ENCODE measurements at places on chromosomes 2 and 18.

- DNase-seq, result no peak
Observed at GRCh38 chr2:187429989-187430388, 18.1 kb downstream of the CALCRL start.

DNA sequence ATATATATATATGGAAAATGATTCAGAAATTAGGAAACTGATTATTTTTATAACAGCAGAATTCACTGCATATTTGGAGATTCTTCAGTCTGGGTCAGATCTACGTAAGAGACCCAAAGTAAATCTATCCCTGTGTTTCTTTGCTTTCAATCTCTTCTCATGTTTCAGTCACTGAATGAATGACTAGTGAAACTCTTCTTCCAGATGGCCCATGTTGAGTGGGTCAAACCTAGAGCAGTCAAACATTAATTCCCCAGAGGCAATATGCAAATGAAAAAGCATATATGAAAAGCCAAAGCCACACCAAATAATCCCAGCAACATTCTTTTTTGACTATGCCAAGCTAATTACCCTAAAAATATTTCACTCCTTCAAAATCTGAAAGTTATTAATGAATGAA lies 317.3 kb downstream of the RBM43 start:
- no peak for DNase-seq

GRCh38 chr2:74815941-74816340 lies 18.0 kb upstream of the HK2 start:
- DNase-seq, result no peak

DNA sequence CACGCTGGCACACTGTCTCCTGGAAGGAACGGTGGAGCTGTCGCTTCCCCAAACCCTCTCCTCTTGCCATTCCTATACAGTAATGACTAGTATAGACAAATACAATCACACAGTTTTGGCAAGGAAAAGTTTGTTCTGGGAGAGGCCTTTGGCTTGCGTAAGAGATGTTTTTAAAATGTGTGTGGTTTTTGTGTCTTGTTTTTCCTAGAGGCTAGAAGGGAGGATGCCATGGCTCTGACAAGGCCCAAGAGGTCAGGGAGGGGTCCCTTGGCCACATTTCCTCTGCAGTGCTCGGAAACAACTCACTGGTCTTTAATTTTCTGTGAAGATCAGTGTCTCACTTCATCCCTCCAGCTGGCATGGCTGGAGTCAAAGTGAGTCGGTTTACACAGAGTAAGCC lies 195.9 kb downstream of the SH3RF3 start:
- DNase-seq, result no peak

DNA sequence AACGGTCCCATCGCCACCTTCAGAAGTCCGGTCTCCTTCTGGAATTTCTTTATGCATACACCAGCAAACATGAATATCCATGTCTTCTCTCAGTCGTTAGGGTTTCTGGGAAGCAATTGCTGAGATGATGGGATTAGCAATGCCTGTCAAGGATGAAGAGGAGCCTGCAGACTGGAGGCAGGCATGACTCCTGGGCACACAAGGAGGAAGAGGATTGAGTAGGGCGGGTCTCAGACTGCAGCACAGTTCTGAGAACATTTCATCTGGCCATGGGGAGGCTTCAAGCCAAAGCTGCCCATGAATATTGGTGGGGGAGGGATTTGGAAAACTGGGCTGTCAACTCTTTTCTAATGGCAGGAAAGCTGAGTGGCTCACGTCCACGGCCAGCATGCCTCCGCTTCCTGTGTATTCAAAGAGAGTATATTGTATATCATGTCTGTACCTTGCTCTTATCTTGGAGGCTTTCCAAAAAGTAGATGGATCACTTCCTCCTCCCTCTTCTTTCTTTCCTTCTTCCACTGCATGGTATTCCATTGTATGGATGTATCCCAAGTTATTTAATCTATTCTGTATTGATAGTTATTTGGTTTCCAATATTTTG lies 24.5 kb downstream of the MC2R start:
- DNase-seq, result no peak

- DNase-seq, result no peak
Observed at GRCh38 chr2:26780203-26780760, 5.6 kb upstream of the CENPA start.

- no peak for DNase-seq
Observed at GRCh38 chr18:24660956-24661355, 200.5 kb downstream of the HRH4 start.

GRCh38 chr2:119983108-119983507 lies 29.8 kb upstream of the EPB41L5 start:
- DNase-seq, result no peak

DNA sequence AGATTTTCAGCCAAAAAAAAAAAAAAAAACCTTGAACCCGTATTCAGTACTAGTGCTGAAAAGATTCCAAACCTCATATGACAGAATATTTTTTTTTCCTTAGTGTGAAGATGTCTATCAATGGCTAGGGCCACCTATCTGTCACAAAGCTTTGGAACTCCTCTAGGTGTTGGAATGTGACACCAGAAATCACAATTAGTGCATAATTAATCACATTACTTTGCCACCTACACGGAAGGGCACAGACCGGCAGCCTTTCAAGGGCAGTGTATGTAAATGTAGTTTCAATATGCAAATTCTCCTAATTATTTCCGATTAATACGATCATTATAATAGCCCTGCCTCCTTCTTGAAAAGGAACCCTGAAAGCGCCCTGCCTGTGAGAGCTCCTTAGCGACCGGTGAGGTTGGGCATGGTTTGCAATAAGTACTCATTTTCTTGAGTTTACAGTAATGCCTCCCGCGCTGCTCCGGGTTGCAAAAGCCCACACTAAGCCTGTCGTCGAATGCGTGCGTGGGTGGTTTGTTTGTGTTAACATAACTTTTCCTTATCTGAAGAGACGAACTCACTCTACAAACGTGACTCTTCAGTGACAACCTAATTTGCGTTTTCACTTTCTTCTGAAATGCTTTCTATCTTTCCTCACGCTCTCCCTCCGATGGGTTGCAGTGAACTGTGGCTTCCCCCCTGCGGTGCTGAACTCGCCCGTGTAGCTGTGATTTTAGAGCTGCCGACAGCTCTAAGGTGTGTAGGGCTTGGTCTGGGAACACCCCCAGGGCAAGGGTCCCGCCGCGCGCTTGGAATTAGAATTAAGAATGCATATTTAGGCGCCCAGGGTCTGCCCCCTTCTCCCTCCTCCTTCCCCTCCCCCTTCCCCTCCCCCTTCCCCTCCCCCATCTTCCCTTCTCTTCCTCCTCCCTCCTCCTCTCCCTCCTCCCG lies 765 bp upstream of the ID2 start:
- DNase-seq, result peak; percentile 77

DNA sequence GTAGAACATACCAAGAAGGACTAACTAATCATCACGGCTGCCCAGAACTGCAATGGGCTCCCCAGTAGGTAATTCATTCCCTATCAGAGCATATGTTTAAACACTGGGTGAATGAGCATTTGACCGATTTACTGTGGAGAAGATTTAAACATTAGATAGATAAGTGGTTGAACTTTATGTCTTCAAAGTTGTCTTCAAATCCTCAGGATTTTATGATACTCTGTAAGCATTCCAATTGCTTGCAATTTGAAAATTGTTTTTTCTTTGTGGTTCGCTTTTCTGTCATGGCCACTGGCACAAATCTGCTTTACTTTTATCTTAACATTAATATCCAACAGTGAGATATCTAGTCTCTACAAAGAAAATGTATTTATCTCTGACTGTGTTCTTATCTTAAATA lies 37.7 kb upstream of the MMADHC start:
- DNase-seq, result no peak

GRCh38 chr2:69952336-69953115 lies 8.9 kb downstream of the ASPRV1 start:
- DNase-seq, result no peak

GRCh38 chr2:68715353-68716041 lies 19.1 kb upstream of the ARHGAP25 start:
- no peak for DNase-seq

DNA sequence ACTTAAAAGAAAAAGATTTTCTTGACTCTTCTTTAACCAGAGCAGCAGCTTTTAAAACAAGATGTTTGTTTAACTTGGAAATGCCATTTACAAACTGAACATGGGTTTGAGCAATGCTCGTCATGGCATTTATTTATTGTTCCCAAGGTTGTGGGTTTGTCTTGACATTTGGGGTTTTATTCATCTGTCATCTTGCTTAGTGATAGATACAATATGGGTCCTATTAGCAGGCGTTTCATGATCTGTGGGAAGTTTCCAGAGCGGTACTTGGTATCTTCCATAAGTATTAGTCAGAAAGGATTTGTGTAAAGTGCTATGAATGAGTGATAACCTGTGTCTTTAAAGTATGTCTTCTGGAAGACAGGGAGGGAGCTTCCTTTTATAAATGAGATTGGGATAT lies 29.9 kb upstream of the MGAT5 start:
- no peak for DNase-seq
